Hematopoietic multipotent progenitor cell treated with erythropoietin and hydrocortisone succinate and interleukin-3 and kit ligand, for 17 days (in vitro differentiated cells): ENCODE measurements at places on chromosomes 1 and 21.
A peak's percentile ranks its signal among the peaks of the same experiment; 100 is the strongest.

DNA sequence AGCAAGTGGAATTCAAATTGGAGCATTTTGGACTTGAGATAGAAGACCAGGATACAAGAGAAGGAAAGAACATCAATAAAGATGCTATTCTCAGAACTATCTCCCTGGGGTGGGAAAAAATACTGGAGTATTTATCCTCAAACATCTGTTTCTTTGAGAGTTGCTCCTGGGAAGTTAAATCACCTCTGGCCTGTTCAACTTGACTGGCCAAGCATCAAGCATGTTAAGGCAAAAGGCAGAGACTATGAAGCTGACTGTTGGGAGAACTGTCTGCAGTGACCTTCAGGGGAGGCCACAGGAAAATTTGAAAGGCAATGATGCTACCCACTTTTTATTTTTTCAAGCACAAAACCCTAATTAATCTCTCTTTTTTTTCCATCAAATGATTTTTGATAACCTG lies 239.0 kb downstream of the NTNG1 start:
- no peak for DNase-seq

DNA sequence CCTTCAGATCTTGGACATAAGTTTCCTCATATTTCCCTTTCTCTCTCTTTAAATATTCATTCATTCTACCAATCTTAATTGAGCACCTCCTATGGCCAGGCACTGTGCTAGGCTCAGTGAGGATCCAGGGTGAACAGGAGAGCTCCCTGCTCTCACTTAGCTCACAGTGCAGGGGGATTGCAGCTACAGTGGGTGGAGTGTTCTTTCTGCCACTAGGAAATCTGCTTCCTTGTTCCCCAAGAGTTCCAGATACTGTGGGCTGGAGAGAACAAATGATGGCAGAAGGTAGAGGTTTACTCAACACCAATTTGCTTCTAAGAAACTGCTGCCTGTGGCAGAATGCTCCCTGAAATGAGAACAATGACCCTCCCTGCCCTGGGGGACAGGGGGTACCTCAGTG lies 5.1 kb upstream of the FABP3 start:
- DNase-seq: no peak

DNA sequence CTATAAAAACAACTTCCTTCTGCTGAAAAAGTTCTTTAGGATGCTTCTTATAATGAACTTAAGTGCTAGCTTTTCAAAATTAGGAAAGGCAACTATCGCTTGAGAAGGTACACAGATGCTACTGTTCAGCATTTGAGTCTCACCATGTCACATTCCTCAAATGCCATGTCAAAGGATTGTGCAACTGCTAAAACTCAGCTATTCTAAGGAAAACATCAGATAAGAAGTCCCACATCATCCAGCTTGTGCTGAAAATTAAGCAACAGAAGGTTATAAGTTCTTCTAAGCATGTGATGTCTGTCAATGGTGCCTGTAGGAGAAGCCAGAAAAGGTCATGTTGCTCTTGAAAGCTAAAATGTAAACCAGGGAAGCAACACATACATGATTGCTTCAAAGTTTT lies 36.5 kb downstream of the MCOLN2 start:
- no peak for DNase-seq

DNA sequence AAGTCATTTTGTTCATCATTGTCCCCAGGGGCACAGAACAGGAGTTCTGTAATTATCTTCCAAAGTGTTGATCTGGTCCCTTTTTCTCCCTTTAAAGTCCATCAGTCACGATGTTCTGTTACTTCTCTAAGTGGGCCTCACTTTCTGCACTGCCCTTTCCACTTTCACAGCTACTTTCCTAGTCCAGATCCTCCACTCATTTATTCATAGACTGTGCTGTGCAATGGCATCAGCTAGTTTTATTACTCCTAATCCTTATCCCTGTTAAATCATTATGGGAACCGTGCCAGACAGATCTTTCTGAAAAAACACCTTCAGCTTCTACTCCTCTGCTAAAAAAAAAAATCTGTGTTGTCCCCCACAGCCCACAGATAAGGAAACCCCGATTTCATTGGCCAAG lies 64.0 kb upstream of the BCL10 start:
- no peak for DNase-seq

GRCh38 chr1:30872948-30873263 lies 35.7 kb downstream of the SDC3 start:
- DNase-seq: no peak

GRCh38 chr1:89957107-89957506 lies 37.8 kb upstream of the ZNF326 start:
- DNase-seq: no peak

DNA sequence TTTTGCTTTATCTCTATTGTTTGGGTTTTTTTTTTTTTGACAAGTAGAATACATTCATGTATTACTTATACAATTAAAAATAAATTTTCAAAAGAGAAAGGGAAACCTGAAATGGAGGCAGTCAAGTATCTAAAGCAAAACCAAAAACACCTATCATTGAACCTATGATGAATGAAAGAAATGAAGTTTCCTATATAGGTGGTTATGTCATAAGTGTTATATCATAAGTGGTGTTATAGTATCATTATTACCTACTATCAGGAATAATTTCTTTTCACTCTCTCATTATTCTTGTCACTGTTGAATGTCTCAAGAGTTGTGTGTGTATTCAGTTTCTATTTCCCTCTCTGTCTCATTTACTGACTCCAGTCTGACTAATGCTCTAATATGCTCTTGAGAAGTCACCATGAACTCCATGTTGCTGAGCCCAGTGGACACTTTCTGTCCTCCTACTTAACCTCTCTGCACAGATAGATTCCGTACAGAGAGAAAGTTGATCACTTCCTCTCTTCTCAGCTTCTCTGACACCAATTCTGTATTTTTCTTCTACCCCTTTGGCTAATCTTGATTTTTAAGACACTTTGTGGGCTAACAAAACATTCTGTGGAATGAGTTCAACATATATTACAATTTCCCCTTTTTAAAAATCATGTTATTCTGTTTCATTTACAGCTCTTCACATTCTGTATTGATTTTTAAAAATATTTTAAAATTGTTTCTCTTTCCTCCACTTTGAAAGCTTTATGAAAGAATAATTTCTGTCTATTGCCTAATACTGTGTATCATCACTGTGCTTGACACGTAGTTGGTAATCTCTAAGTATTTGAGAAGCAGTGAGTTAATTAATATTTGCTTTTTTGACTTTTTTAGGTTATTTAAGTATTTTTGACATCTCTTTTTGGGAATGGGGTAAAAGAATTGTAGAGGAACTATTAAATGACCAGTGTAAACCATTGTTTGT lies 50.1 kb downstream of the RASAL2 start:
- DNase-seq: no peak

DNA sequence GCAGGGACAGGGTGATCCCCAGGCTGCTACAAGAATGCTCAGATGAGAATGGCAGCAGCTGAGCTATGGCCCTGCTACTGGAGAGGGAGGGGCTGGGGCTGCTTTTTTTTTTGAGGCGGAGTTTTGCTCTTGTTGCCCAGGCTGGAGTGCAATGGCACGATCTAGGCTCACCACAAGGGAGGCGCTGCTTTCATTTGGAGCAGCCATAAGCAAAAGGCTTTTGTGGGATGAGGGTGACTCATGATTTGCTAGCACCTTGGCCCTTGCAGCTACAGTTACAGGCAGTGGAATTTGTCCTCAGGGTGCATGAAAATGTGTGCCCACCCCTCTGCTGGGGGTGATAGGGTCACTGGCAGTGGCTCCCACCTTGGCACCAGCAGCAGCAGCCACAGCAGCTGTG lies 32.4 kb upstream of the CYP4A22 start:
- DNase-seq: no peak

- no peak for DNase-seq
Observed at GRCh38 chr1:14880456-14881316, 272.9 kb upstream of the TMEM51 start.

DNA sequence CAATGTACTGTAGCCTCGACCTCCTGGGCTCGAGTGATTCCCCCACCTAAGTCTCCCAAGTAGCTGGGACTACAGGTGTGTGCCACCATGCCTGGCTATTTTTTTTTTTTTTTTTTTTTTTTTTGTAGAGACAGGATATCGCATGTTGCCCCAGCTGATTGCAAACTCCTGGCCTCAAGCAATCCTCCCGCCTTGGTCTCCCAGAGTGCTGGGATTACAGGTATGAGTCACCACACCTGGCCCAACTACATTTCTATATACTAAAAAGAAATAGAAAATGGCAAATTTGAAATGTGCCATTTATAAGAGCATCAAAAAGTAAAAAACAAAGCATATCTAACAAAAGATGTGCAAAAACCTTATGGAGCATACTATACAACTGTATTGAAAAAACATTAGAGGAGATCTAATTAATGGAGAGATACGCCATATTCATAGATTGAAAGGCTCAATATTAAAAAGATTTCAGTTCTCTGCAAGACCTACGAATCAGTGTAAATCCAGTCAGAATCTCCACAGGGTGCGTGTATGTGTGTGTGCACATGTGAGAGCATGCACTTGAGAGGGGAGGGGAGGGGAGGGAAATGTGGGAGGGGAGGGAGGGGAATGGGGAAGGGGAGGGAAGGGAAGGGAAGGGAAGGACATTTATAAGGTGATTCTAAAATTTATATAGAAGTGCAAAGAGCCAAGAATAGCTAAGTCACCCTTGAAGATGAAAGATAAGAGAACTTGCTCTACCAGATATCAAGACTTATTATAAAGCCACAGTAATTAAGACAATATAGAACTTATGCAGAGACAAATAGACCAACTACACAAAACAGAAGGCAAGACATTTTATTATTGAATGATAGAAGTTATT lies 15.5 kb upstream of the PADI4 start:
- DNase-seq: no peak

DNA sequence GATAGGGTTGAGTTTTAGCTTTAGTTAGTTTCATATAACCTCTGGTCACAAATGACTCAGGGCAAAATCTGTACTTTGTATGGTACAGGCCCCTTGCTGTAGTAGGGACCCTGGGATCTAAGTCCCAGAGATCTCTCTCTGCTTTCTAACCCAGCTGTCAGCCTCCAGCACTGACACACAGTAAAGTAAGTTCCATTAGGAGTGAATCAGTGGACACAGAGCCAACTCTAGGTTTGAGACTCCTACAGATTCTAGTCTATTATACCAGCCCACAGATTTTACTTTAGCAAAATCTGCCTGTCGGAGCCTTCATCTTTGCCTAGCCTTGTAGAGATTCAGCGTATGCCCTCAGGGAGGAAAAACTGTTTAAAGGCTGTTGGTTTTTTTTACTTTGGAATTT lies 52.5 kb downstream of the ANGPTL1 start:
- DNase-seq: no peak

GRCh38 chr1:242205622-242206489 lies 207.0 kb upstream of the MAP1LC3C start:
- no peak for DNase-seq

DNA sequence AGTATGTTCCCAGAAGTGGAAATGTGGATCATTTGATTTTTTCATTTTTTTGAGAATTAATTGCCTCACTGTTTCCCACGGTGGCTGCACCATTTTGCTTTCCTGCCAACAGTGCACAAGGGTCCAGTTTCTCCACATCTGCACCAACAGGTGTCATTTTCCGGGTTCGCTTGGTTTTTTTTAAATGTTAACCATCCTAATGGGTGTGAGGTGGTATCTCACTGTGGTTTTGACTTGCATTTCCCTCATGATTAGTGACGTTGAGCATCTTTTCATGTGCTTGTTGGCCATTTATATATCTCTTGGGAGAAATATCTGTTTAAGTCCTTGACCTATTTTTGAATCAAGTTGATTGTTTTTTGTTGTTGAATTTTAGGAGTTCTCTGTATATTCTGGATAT lies 3.0 kb downstream of the COL6A2 start:
- DNase-seq: no peak

- no peak for DNase-seq
Observed at GRCh38 chr1:166840309-166841274, 1.3 kb downstream of the POGK start.

DNA sequence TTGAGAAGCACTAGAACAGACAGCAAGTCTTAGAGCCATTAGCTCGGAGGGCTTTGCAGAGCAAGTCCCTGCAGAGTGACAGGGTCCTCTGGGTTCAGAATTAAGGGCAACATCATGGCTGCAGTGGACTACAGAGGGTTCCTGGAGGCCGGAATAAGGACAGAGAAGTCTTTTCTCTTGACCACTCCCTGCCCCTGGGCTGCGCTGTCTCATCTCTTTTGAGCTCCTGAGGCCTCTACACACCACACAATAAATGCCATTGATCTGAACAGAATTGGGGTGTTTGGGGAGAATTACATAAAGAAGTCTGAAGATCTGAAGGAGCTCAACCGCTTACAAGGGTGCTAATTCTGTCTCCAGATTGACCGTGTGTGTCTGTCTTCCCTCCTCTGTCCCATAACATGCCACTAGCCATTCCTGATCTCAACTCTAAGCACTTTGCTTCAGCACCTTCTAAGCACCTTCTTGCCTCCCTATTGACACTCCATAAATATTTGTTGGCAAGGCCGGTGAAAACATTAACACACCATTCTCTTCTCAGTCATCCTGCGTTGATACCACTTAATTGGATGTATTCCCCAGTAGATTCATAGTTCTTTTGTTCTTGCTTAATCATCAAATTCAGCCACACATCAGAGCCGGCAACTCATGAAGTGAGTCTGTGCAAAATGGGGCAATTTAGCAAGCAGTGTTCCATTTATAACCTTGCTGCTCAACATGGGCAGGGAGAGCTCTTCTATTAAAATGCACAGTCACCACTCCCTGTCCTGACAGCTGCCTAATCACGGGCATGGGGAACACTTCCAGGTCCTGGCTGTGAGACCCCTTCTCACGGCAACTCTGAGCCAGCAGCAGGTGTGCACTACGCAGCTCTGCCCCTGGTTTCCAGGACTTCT lies 49.7 kb downstream of the NMNAT2 start:
- no peak for DNase-seq

GRCh38 chr21:39314143-39315027 lies 953 bp upstream of the BRWD1 start:
- DNase-seq: peak; percentile 13

- DNase-seq: no peak
Observed at GRCh38 chr1:76292418-76293184, 218.1 kb downstream of the ST6GALNAC3 start.

GRCh38 chr1:116988908-116989307 lies 12.7 kb upstream of the CD101 start:
- DNase-seq: no peak

DNA sequence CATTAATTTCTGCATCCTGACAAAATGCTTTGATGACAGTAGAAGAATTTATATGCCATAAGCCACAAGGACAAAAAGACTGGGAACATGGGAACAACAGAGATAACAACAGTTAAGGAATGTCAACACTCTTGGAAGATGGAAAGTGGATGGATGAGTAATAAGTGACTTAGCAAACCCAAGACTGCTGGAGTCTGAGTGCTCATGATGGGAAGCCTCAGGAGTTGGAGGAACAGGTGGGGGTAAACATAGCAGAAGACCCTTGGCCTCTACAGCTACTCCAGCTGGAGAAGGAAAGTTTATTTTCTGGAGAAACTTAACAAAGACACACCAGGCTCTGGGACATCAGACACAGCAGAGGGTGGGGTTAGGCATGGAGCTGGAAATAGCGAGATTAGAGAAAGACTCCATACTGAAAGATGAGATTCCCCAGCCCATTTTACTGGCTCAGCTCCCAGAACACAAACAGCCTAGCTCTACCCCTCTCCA lies 13.6 kb downstream of the G0S2 start:
- DNase-seq: peak; percentile 13
